ENCODE measurements at places on chromosomes 5 and 9.

GRCh38 chr5:111254613-111255012, 30.4 kb downstream of the CAMK4 start:
- DNase-seq, result peak; percentile 89

DNA sequence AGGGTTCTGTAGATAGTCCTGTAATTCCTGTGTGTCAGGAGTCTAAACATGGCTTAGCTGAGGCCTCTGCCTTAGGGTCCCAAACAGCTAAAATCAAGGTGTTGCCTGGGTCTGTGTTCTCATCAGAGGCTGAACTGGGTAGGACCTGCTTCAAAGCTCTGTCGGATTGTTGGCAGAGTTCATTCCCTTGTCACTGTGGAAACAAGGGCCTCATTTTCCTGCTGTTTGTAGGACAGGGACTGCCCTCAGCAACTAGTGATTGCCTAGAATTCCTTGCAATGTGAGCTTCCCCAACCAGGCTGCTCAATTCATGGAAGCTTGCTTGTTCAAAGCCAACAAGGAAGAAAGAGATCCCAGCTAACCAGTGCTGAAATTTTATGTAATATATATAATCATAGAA, 283.2 kb downstream of the DNAH5 start:
- no peak for DNase-seq

GRCh38 chr9:97561501-97561900, 60.0 kb downstream of the TMOD1 start:
- no peak for DNase-seq

- no peak for DNase-seq
These were observed 2.9 kb upstream of the CCDC192 start for GRCh38 chr5:127700237-127700766.

DNA sequence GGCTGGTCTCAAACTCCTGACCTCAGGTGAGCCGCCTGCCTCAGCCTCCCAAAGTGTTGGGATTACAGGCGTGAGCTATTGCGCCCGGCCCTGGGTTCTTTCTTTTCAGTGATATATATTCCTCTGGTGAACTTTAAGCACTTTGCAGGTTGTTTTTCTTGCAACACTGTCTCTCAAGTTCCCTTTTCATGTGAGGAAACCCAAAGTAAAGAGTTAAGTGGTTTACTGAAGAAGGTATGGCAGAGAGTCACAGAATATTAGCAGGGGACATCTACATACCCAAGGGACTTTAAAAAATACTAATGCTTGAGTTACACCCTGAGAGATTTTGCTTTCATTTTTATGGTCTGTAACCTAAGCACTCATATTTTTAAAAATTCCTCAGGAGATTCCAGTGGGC, 6.7 kb upstream of the GAPT start:
- no peak for DNase-seq

GRCh38 chr9:90044710-90045151, 439.9 kb downstream of the GADD45G start:
- peak; percentile 61 for DNase-seq

- DNase-seq, result no peak
These were observed 86.5 kb upstream of the NR5A1 start for GRCh38 chr9:124593651-124594058.

- no peak for DNase-seq
These were observed 31.5 kb downstream of the DDX31 start for GRCh38 chr9:132638240-132638639.

All from activated CD4-positive, alpha-beta memory T cell treated with anti-CD3 and anti-CD28 coated beads for 36 hours (primary cell).